ENCODE measurements at places on chromosomes 1 and 21.
A peak's percentile ranks its signal among the peaks of the same experiment; 100 is the strongest.

DNA sequence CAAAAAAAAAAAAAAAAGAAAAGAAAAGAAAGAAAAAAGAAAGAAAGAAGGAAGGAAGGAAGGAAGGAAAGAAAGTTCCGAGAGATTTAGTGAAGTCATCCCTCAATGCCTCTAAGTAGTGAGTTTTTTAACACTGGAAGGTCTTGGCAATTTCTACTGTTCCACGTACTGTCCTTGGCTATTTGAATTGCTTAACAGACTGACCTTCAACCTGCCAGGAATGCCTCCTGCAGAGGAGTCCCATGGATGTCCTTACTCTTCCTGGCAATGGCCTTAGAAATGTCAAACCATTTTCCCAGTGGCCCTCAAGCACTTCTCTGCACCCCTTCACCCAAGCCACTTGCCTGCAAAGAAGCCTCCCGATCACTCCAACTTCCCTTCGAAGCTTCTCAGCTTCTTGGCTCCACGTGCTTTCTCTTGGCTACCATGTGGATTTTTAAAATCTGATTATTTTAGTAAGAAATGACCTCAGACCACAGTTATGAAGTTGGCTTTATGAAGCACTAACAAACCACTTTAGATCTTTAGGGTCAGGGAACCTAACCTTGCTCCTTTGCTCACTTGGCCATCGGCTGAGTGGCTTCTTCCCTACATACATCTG is 43.7 kb upstream of the ABCG1 start:
- no peak for DNase-seq

DNA sequence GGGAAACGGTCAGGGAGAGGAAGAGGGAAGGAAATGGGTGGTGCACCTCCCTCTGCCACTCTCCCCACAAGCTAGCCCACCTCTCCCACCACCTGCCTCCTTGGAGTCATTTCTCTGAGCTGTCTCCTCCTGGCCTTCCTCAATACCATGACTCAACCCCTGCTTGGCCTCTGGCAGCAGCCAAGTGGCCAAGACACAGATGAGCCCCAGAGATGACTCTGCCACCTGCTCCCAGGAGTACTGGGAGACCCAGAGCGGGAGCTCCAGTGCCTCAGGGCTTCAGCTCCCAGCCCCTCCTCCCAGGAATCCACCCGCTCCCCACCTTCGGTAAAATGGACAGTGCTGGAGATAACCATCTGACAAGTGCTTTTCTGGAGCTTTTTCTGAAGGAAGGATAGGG is 2.6 kb downstream of the S100A16 start:
- no peak for DNase-seq

DNA sequence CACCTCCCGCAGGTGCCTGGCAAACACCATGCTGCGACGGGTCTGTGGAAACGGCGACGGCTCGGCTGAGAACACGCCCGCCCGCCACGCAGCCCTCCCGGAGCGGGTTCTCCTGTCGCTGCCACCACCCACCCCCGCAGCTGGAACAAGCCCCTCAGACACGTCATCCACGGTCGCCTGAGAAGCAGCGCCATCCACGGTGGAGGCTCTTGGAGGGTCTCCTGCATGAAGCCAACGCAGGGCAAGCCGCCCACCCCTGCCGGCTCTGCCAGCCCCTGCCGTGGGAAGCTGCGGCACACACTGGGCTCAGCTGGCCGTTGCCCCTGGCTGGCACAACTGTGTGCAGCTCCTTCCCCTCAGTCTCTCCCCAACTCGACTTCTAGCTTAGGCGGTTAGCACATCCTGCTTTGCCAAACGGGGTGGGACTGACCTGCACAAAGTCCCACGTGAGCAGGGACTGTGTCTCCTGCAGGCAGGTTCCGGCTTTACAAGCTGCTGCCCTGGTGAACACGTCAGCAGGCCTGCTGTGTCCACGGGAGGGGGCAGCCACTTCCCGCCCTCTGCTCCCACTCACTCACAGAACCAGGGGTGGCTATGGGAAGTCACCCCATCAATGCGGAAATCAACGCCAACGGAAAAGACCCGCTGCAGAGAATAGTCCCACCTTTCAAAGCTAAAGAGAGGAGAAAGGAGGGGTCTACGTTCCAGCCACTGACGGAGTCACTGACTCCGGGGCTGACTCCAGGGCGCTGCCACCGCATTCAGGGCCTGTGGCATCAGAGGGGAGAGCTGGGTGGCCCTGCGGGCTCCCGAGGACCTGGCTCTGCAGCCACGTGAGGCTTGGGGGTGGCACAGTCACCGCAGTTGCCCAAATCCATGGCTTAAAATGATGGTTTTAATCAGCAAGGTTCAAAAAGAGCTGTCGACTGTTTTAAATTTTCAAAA is 10.3 kb downstream of the POFUT2 start:
- no peak for DNase-seq

- peak; percentile 49 for DNase-seq
These were observed 74.1 kb downstream of the VCAM1 start for GRCh38 chr1:100793659-100794058.

DNA sequence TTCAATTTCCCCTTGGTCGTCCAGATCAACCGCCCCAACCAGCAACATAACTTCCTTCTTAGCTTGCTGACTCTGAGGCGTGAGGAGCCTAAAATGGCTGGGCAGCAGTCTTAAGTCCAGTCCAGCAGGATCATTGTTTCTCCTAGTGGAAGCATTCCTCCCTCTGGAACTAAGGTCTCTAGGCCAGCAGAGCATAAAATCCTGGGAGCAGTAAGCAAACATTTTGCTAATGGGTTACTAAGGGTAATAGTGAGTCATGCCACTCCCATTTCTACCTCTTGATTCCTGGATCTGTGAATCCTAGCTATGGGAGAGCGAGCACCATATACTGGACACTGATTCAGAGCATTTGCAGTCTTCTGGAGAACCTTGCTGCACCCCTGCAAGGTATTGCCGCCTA is 59.9 kb downstream of the ADSS2 start:
- DNase-seq, result no peak

DNA sequence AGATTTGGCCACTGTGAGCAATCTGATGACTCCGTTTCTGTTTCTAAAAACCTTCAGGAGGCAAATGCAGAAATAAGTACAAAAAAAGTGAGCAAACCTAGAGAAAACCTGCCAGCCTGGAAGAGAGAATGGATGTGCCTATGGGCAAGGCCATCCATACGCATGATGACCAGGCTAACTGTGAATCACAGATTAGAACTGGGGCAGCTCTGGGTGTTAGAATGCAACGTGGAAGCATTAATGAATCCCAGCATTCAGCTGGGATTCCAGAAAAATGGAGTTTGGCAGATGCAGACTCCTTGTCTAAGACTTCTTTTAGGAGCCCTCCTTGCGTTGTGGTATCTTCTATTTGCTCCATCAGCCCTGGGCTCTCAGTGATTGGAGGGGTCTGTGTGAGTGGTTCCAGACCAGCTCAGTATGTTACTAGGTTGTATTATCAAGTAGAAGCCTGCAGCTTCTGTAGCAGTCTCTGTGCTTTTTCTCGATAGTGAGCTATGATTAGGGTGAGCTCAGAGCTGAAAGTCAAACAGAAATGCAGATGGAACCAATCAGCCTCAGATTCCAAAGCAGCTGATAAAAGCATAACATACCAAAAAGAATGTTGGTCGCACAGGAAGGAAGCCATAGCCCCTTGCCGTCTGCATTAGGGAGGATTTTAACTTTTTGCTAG is 154.0 kb downstream of the PSMG1 start:
- DNase-seq, result no peak

DNA sequence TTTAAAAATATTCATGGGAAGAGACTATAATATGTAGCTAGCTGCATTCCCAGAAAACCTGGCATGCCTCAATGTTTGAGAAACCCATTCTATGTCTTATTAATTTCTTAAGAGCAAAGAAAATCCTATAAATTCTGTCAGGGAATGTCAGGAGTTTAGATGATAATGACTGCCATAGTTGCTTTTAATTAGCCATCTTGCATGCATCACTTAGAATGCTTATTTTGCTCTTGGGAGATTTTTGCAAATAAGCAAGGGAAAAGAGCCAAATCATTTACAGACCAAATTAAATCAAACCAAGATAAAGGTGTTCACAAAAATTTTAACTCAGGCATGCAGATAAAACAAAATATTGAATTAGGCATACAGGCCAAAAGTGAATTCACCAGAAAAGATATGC is 152.8 kb downstream of the FASLG start:
- no peak for DNase-seq

GRCh38 chr1:244730153-244730933 is 77.4 kb downstream of the DESI2 start:
- peak; percentile 76 for DNase-seq

DNA sequence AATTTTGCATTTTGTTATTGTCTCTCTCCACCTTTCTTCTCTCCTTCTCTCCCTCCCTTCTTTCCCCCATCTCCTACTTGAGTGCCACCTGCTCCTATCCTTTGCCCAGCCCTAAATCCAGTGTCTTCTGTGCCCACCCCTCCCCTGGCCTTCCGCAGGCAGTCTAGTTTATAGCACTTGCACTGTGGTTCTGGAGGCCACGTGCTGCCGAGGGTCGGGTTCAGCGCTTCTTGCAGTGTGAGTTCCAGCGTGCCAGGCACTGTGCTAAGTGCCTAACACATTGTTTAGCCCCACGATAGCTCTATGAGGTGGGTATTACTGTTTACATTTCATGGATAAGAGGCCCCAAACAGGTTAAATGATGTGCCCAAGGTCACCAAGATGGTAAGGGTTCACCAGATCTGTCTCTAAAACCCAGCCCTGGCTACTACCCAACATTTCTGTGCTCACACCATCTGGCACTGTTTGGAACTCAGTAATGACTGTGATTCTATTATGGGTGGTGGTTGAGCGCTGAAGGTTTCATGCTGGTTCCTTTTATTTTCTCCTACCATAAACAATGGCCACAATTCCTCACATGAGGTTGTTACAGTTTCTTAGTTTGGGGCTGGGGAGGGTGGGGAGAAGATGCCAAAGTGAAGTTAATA is 14.1 kb upstream of the ATP1A4 start:
- DNase-seq, result no peak

DNA sequence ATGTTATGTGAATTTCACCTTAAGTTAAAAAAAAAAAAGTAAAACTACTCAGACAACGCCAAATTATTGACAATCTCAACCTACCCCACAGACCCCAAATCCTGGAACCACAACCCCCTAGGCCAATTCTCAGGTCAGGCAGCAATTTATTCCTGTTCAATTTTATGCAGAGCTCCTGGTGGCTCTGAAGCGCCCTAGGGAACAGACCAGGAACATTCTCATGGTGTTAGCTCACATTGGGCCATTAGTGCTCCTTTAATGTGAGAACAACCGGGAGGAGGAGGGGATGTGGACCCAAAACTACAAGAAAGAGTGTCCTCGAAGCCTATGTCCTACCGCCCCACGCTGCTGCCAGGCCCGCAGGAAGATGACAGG is 403 bp upstream of the PSEN2 start:
- no peak for DNase-seq

GRCh38 chr1:107739201-107739600 is 225.8 kb downstream of the VAV3 start:
- DNase-seq, result no peak

- no peak for DNase-seq
These were observed 575.9 kb downstream of the USP25 start for GRCh38 chr21:16305686-16306085.

DNA sequence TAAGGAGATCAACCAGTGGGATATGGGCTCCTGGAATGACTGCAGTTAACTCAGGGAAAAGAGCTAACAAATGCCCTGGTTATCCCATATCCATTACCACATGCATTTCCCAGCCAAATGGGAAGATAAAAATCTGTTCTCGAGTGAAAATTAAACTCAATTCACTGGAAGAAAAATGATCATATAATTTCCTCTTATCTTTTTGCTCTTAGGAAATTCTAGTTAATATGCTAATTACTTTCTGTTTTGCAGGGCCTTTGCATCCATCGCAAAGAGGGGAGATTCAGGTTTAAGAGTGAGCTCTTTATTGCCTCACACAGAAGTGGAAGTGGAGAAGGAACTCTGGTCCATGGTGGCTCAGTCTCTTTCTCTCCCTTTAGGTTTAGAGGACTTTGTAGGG is 3.9 kb upstream of the IL24 start:
- no peak for DNase-seq

GRCh38 chr21:34589511-34590282 is 25.2 kb downstream of the RCAN1 start:
- DNase-seq, result peak; percentile 65

- DNase-seq, result no peak
These were observed 52.7 kb upstream of the GCLM start for GRCh38 chr1:93961906-93962305.

GRCh38 chr1:224730965-224731364 is 114.8 kb downstream of the CNIH3 start:
- DNase-seq, result no peak

DNA sequence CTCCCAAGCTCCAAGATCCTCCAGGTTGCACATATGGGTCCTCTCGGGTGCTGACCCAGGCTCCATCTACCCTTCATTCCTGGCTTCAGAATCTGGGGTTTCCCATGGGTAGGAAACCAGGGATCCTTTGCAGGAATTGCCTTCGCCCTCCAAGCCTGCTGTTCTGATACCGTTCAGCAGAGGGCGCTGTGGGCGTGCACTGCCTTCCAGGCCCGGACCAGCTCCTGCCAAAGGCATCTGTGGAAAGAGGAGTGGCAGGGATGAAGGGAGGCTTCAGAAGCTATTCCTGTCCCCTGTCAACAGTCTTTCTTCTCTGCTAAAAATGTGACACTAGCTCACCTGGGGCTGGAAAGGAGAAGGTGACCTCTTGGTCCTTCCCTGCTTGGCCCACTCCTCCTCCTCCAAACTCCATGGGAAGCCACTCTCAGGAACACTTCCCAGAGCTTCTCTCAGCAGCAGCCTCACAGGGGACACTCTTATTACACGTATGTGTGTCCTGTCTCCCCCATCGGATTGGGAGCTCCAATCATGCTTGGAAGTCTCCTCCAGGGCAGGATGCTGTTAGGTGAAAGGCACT is 71.2 kb downstream of the VWA5B1 start:
- no peak for DNase-seq

GRCh38 chr1:182335771-182336566 is 55.6 kb downstream of the GLUL start:
- no peak for DNase-seq

All from NCI-H146 (cell line).